Breast epithelium (tissue), 4 donors: ENCODE measurements at places on chromosomes 4 and X. TPM values are rescaled to one million over a fixed set of nuclear protein-coding genes. Genes with fewer than 3 reads are reported as not detected.

DNA sequence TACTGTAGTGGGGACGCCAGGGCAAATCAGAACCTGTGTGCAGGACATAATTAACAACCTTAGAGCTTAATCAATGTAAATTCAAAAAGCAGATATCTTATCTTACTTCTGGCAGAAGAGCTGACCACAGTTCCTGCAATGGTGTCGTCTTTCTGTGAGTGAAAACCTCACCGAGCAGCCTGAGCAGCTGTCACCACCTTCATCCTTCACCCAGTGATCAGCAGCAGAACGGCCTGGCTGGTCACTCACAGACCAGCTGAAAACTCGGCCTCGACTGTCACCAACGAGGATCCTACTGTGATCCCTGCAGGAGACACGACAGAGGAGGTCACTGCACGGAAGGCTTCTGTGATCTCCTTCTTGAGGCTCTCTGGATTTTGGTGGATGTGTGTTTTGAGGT lies 94.2 kb downstream of the CDS1 start:
- no peak for DNase-seq

DNA sequence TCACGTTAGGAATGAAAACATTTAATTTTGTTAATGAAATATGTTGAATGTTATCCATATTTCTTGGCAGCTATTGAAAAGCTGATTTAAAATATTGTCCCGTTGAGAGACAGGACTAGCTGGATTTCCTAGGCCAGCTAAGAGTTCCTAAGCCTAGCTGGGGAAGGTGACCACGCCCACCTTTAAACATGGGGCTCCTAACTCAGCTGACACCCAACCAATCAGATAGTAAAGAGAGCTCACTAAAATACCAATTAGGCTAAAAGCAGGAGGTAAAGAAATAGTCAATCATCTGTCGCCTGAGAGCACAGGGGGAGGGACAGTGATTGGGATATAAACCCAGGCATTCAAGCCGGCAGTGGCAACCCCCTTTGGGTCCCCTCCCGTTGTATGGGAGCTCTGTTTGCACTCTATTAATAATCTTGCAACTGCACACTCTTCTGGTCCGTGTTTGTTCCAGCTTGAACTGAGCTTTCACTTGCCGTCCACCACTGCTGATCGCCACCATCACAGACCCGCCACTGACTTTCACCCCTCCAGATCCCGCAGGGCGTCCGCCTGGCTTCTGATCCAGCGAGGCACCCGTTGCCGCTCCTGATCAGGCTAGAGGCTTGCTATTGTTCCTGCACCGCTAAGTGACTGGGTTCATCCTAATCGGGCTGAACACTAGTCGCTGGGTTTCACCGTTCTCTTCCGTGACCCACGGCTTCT lies 308.9 kb downstream of the GLUD2 start:
- DNase-seq = no peak

- DNase-seq = no peak
Observed at GRCh38 chr4:152640058-152640921, 39.5 kb downstream of the TMEM154 start.

- no peak for DNase-seq
Observed at GRCh38 chr4:6898763-6899162, 10.9 kb upstream of the TBC1D14 start.

GRCh38 chr4:16682975-16683374 lies 215.5 kb downstream of the LDB2 start:
- DNase-seq = no peak

GRCh38 chrX:115017455-115017854 lies at the start of gene IL13RA2:
TSS of gene IL13RA2 (minus strand) at chrX:115017616. CDS start at chrX:115017269, 347 bp downstream.
- DNase-seq = no peak

GRCh38 chrX:4762196-4762595 lies 1048.7 kb upstream of the PRKX start:
- no peak for DNase-seq

PABPC1L2B gene
- not detected for total RNA-seq

- peak; percentile 79 for DNase-seq
Observed at GRCh38 chr4:139556071-139556723, at the start of gene SETD7. TSS of gene SETD7 (minus strand) at chr4:139556219. CDS start at chr4:139556137, 82 bp downstream.

SMARCA1 gene
- 29.5 TPM for total RNA-seq

- no peak for DNase-seq
Observed at GRCh38 chr4:154612472-154613414, at the start of gene FGG. TSS of gene FGG (minus strand) at chr4:154612656. CDS start at chr4:154612609, 47 bp downstream.

DNA sequence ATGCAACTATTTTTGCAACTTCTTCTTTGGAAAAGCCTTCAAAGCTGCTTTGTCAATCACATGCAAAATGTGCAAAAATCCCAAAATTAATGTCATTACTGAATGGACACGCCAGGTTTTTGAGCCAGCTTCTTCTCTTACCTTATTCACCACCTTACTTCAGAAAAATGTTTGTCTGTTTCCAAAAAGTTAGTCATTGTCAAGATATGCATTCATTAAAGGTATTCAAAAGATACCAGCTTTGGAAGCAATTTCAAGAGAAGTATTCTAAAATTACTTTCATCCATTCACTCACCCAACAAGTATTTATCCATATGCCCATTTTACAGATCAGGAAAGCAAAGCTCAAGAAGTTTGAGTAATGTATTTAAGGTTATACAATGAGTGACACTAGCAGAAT lies 2.3 kb upstream of the SEPSECS start:
- no peak for DNase-seq

TLR1 gene
- 39.7 TPM for total RNA-seq

TRIM60 gene
- not detected for total RNA-seq

FGFBP2 gene
- total RNA-seq = 6.4 TPM

- no peak for DNase-seq
Observed at GRCh38 chrX:30800901-30801300, 88.2 kb downstream of the TAB3 start.

DNA sequence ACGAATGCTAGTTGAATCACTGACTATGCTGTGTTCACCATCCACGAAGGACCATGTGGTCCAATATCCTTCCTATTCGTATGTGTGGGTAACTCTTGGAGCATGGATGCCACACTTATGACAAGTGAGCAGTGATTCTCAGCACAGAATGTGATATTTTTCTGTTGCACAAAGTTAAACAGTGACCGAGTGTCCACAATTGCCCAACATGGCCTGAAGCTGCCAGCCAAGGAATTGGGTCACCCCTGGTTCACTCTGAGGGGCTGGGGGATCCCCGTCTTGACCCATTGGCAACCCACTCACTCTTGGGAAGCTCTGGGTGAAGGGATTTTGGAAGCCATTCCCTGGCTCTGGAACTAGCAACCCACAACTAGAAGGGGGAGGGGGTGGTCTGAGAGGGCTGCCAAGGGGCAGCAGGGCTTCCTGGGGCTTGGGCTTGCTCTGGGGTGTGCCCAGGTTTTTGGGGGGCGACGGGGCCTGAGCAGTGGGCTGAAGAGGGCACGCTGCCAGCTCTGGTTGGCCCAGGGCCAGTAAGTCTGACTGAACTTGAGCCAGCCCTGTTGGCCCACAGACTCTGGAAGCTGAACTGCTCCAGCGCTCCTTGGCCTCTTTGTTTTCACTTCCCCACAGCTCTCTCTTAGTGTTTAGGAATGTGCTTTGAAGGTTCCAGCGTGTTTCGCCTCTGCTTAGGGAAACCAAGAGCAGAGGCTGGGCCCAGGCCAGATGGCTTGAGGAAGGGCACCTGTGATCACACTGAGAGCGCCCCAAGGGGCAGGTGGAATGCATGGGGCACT lies 43.1 kb upstream of the BCOR start:
- DNase-seq = no peak

ZFP92 gene
- total RNA-seq = 1.3 TPM

- no peak for DNase-seq
Observed at GRCh38 chr4:151175233-151175632, 75.8 kb downstream of the RPS3A start.

- peak; percentile 33 for DNase-seq
Observed at GRCh38 chr4:8439168-8439567, 1.4 kb downstream of the ACOX3 start.

DNA sequence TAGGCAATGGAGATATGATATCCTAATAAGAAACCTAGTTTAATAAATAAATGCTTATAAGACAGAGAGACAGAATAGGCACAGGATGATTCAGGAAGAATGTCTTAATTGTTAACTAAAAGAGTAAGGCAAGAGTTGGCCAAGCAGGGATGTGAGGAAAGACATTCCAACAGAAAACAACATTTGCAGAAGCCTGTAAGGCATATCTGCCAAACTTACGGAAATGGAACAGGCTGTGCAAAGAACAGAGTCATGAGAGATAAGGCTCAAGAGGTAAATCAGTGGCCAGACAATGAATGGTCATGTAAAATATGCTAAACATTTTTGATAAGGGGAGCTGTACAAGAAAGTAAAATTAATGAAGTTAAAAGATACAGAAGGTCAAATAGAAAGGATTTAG lies 134.9 kb downstream of the KCTD8 start:
- no peak for DNase-seq

DNA sequence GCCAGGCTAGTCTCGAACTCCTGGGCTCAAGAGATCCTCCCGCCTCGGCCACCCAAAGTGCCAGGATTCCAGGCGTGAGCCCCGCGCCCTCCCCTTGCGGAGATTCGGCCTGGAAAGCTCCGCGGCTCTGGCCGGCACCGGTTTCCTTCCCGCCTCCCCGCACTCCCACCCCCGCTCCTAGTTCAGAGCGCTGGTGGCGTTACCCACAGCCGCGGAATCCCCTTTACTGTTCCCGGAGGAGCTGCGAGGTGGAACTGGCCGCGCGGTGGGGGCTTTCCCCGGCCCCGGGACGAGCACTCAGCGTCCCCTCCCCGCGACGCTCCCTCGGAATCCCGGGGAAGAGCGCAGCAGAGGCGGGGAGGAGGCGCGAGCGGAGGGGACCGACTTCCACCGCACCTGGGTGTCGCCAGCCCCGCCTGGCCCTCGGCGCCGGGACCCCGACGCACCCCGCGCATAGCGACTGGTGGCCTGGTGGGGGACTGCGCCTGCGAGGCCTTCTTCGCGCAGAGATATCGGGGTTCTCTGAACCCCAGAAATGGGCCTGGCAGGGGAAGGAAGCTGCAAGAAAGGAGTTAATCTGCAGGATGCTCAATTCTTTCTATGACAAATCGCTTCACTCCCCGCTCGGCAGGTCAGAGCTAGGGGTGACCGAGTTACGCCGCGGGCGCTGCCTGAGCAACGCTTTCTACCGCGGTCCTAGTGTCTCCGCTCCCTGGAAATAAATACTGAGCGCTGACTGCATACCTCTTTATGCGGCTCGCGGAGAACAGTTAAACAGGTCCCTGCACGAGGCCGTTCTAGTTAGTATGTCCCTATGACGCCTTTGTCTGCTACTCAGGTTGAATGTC lies 14.6 kb upstream of the SLC25A4 start:
- no peak for DNase-seq

DNA sequence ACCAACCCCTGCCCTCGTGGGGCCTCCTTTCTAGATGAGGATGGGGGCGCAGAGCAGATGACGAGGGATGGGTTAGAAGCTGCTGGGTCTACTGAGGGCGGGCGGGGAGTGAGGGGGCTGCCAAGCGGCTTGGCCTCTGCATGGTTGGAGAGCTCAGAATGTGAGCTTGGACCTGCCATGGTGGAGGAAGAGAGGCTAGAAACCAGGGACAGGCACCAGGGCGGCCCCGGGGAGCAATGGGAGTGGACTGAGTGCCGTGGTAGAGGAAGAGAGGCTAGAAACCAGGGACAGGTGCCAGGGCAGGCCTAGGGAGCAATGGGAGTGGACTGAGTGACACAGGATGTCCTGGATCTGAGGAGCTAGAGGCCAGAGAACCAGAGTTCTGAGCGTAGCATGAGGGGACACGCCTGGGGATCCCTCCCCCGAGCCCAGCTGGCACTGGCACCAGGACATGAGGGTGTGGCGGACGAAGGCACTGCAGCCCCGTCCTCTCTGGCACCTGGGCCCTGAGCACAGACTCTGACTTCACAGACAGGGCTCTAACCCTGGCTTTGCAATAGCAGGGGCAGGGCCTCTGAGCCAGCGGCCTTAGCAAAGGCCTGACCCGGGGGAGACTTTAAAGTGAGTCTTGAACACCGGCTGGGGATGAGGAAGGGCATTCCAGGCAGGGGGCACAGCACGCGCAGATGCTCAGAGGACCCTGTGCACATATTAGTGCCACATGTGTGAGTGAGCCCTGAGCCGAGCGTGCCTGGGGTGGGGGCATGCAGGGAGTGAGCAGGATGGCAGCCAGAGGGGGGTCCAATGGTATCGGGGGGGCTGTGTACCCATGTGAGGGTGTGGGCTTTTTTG lies 214.0 kb upstream of the PSAPL1 start:
- DNase-seq = no peak

DNA sequence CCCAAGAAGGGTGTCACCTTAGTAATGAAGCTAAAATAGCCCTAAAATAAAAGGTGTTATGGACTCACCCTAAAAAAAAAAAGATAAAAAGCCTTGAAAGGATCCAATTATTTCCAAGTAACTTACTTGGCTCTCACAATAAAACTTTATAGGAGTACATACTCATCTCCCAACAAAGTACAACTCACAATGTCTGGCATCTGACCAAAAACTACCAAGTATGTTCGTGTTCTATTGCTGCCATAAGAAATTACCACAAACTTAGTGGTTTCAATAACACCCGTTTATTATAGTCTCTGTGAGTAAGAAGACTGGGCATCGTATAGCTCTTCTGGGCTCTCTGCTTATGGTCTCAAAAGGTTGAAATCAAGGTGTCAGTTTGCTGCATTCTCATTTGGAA lies 51.0 kb downstream of the BEX1 start:
- no peak for DNase-seq

GRCh38 chrX:121333942-121334341 lies 286.5 kb downstream of the GLUD2 start:
- DNase-seq = no peak

GRCh38 chr4:47624031-47624441 lies 139.0 kb downstream of the ATP10D start:
- no peak for DNase-seq

PRKG2 gene
- 1.2 TPM for total RNA-seq

RHOH gene
- total RNA-seq = 5.0 TPM

DNA sequence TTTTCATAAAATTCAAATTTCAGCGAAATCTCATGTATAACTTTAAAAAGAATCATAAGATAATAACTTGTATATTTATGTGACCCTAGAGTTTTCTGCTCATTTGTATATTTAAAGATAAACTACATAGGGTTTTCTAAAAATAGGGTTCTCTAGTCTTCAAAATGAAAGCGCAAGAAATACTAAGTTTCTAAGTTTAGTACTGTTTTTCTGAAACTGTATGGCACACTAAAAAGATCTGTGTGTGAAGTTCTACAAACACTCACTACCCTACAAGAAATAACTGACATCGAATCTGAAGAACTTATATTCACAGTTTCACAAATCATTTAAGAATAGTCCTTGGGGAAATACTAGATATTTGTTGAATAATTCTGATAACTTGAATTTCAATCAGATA lies 38.7 kb upstream of the NDST4 start:
- no peak for DNase-seq

GRCh38 chr4:2942037-2942531 lies 21.1 kb downstream of the NOP14 start:
- DNase-seq = peak; percentile 15

MAGEA2B gene
- total RNA-seq = not detected
